ENCODE measurements at places on chromosomes 1 and 21.

DNA sequence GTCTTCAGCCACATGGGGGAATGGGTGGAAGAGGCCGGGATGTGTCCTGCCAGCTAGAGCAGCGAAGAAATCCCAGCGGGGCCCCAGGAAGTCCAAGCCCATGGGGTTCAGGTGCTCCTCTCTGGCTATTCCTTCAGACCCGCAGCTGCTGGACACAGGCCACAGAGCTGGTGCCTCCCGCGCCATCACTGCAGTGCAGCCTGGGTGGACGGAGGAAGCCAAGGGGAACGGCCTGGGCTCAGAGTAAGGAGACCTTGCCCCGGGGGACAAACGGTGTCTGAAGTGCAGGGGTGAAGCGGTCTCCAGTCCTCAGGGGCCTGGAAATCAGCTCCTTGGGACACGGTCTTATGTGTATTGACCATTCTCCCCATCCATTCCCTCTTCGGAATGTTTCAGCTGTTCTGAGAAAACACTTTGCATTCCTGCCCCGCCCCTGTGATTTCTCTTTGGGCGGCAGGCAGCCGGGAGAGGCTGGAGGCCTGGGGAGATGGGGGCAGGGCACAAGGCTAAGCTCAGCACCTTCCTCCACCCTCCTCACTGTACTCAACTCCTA lies 18.4 kb downstream of the MTHFR start:
- DNase-seq, result no peak

DNA sequence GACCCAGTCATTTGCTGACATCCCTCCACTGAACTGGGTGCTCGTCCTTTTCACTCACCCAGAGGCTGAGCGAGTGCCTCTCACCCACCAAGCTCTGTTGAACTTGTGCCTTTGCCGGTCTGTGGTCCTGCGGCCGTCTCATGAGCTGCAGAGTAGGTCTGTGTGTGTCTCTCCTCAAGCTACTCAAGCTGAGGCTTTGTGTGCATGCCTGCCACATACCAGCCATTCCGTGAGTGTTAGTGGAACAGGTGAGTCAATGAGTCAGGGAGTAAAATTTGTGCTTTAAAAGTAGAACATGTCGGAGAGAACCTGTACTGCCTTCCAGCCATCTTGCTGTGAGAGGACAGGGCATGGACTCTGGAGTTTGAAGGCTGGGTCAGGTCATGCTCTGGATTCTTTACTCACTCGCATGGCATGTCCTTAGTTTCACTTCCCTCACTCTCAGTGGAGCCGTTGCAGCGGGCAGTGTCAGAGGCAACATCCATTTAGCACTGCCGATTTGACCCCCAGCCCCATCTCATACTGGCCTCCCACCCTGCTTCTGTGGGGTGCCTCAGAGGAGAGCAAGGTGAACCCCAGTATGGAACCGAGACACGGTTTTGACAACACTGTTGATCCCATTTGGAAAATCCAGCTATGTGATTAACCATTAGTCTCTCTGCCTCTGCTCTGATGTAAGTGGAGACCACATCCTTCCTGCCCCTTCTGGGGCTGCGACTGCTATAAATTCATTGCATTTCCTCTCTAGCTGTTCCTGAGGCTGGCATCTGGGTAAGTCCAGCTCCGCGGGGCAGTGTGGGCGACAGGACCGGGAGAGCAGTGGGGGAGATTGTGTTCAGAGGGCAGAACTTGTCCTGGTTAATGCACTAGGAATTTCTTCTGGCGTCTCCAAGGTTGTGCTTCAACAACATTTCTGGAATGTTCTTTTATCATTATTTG lies at the start of gene NLRP3:
Gene NLRP3, plus strand, starts transcription at position 751 of the 939 bp plus-strand sequence. CDS start 2,628 bp downstream, outside the sequence.
- no peak for DNase-seq

GRCh38 chr1:230127105-230128054 lies 60.3 kb downstream of the GALNT2 start:
- DNase-seq, result peak; percentile 17

DNA sequence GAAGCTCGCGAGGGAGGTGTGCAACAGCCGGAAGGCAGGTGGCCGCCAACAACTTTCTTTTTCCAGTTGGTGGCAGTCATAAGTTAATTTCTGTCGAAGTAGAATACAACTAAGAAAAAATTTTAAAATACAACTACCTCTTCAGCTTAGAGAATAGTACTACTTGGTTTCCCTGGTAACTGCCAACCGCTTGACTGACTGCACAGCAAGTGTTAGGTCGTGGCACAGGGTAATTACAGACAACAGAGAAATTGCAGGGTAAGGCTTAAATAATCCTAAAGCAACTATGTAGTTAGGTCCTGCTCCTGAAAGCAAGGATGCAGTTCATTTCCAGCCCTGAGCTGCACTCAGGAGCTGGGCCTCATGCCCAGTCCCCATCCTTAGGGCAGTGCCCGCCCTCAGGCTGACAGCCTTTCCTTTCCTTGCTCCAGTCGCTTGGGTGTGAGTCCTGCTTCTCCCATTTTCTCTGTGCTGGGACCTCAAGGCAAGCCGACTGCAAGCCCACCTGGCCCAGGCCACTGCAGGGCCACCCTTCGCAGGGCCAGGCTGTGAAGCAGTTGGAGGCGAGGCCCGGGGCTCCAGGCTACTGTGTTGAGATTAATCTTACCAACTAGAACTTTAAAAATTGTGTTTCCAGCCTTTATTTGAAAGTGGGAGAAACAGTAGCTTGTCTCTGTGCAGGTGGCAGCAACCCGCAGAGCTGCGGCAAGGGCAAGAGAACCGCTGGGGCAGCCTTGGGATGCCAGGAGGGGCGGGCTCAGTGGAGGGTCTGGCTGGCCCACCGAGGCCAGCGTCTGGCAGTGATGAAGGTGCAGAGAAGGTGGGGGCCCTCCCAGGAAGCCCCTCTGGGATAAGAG lies 148.3 kb downstream of the PCBP3 start:
- DNase-seq, result no peak

Measured in stimulated activated CD8-positive, alpha-beta memory T cell treated with anti-CD3 and anti-CD28 coated beads, Interleukin-4, amount 100 ng/mL, for 4 hours (primary cell).